ENCODE measurements at places on chromosomes 6 and 20. TPM values are rescaled to one million over a fixed set of nuclear protein-coding genes. Genes with fewer than 3 reads are reported as not detected.

Gene TNXB
- total RNA-seq: 6.7 TPM

Gene LY6G6C
- total RNA-seq: not detected

Gene BPI
- not detected for total RNA-seq

DNA sequence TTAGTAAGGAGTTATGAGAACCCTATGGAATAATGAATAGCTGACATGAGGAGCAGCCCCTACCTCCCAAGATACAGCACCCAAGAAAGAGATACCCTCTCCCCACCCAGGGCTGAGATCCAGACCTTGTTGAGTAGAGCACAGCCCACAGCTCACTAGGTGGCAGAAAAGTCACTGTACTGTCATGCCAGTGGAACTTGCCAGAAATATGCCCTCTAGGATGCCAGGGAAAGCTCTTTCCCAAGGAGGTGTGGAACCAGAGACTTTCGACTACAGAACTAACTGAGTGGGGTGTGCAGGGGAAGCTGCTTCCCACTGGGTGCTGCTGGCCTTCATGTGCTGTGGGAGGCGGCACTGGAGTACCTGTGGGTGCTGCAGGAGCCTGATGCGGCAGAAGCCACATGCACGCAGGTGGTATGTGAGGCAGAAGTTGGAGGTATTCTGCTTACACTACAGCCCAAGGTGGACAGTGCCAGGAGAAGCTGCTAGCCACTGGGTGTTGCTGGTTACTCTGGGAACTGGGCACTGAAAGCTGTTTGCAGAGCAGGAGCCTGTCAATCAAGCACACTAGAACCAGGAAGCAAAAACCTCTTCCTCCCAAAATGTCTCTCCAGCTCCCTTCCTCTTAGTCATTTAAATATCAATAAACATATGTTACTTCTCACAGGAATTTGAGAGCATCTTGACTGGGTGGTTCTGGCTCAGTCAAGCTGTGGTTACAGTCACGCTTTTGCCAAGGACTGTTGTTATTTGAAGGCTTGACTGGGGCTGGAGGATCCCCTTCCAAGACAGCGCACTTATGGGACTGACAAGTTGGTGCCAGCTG, 17.8 kb downstream of the ARMC12 start:
- no peak for DNase-seq
- no peaks in the 10 kb centered on the region for H3K4me1 ChIP-seq
- no peaks in the 10 kb centered on the region for H3K36me3 ChIP-seq
- H3K27me3 ChIP-seq: peaks cover 15% of the 10 kb centered on the region
- H3K4me3 ChIP-seq: no peak overlapping the region
- no peak overlapping the region for H3K27ac ChIP-seq

DNA sequence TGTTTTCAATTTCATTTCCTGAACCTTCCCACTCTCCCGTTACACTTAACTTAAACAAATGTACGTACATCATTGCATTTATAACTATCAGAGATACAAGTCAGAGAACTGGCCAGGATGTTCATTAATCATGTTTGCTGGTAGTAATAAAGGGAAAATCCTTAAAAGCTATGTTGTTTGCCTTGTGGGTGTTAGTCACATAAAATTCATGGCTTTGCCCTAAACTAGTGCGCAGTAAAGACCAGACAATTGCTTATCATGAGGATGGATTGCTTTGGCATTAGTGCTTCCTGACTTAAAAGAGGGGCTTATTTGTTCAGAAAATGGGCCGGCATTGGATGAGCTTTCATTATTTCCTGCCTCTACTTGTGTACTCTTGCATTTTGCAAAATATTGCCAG, 1037.3 kb upstream of the FLRT3 start:
- H3K4me3 ChIP-seq: no peak overlapping the region
- H3K27me3 ChIP-seq: no peaks in the 10 kb centered on the region
- H3K36me3 ChIP-seq: no peaks in the 10 kb centered on the region
- H3K27ac ChIP-seq: no peak overlapping the region

- DNase-seq: no peak
- no peak overlapping the region for H3K27ac ChIP-seq
- H3K4me3 ChIP-seq: no peak overlapping the region
- no peaks in the 10 kb centered on the region for H3K27me3 ChIP-seq
Measured at GRCh38 chr20:34549291-34549928, 9.1 kb upstream of the MAP1LC3A start.

Measured in natural killer cell treated with Interleukin-12 subunit alpha and Interleukin-12 subunit beta and Interleukin-15 and Interleukin-18, amount 100 ng/mL, for 72 hours (primary cell).